ENCODE measurements at places on chromosomes 2 and 18.
A peak's percentile ranks its signal among the peaks of the same experiment; 100 is the strongest.

GRCh38 chr2:145985517-145985916 lies 1465.6 kb upstream of the ZEB2 start:
- no peak for DNase-seq

GRCh38 chr2:111659361-111660333 lies 224.3 kb downstream of the ANAPC1 start:
- peak; percentile 14 for DNase-seq

- peak; percentile 33 for DNase-seq
Observed at GRCh38 chr2:232013701-232014353, 52.3 kb downstream of the DIS3L2 start.

DNA sequence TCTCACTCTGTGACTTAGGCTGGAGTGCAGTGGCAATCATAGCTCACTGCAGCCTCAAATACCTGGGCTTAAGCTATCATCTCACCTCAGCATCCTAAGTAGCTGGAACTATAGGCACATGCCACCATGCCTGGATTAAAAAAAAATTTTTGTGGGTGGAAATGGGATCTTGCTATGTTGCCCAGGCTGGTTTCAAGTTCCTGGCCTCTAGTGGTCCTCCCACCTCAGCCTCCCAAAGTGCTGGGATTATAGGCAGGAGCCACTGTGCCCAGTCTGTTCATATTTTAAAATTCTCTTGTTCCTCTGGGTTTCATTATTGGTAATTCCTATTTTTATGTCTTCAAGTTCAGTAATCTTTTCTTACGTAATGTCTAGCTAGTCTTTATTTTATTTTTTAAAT lies 25.5 kb upstream of the RAB31 start:
- DNase-seq, result no peak

GRCh38 chr2:26644188-26644835 lies 3.1 kb upstream of the CIB4 start:
- DNase-seq, result no peak

- DNase-seq, result no peak
Observed at GRCh38 chr2:30112561-30112960, 34.2 kb upstream of the YPEL5 start.

GRCh38 chr2:164739966-164740365 lies 101.7 kb downstream of the COBLL1 start:
- DNase-seq, result no peak

DNA sequence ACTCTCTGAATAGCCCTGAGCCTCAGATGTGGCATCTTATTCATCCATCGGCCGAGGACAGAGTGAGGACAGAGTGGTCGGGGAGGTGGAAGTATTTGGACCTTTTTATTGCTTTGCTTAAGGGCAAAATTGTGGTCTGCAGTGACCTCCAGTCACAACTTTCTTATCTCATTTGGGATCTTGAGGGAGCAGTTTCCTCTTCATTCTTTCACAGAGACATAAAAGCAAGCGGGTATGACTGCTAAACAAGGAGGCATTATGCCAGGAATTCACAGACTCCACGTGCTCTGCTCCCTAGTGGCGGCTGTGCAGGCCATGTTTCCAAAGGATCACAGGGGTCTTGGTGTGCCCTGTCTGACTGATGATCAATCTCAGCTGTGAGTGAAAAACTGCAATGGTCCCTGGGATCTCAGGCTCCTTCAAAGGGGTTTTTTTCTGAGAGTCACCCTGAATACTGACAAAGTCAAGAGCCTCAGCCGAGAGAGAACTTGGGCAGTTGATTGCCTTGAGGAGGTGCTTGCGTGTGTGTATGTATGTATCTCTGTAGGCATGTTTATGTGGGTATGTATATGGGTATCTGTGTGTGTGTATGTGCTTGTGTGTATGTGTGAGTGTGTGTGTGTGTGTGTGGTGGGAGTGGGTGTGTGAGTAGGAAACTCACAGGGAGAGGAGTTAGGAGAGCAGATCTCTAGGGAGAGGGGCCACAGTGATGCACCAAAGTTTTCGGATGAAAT lies 47.7 kb downstream of the RAPGEF4 start:
- no peak for DNase-seq

DNA sequence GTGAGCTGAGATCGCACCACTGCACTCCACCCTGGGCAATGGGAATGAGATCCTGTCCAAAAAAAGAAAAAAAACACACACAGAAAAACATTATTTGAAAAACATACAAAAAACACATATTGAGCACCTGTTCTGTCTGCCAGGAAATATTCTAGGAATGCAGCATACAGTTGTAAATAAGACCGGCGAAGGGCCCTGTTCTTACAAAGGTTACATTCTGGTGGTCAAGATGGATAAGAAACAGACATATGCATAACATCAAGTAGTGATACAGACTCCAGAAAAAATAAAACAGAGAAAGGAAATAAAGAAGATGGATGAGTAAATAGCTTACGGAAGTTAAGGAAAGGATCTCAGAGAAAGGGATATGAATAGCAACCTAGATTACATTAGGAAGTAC lies 159.8 kb downstream of the GALNT3 start:
- DNase-seq, result no peak

DNA sequence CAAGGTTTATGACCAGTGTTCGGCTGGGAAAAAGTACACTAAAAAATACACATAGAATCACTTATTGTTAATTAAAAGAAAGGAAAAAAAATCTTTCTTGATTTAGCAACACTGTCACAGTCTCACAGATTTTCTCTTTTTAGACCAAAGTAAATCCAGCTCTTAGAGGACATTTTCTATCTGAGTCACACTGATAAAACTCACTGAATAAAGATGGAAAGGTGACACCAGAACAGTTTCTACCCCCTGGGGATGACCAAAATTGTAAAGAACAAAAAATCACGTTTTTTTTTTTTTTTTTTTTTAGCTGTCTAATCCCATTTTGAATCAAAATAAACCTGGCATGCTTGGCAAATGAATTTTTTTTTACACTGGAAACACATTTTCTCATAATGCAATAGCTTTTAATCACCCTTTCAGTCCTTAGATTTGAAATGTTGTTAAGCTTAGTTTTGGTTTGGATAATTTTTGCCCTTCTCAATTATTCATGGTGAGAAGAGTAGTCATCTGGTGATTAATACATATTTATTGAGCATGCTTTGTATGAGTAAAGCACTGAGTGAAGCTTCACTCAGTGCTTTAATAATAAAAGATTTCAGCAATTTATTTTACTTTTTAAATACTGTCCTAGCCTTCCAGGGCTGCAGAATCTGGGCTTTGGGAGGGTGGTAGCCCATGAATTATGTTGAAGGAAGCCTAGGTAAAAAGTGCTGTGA lies 886.3 kb downstream of the SLC4A3 start:
- no peak for DNase-seq

- no peak for DNase-seq
Observed at GRCh38 chr2:144559681-144560080, 39.8 kb upstream of the ZEB2 start.

DNA sequence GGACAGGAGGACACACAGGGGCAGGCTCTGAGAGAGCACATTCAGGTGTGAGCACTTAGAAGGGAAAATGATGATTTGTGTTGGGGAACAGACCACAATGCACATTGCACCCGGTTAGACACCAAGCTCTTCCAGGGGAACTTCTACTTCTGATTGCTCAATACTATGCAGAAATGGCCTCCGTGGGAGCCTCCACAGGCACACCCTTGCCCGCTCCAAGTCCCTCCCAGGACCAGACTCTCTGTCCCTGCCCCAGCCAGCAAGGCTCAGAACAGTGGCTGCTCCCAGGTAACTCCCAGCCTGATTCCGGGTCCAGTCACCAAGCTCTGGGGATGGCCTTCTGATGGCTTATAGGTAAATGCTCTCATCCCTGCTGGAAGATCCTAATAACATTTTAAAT lies 56.2 kb downstream of the BCL2L11 start:
- no peak for DNase-seq

GRCh38 chr2:233593201-233593600 lies 24.2 kb upstream of the UGT1A8 start:
- DNase-seq, result no peak

DNA sequence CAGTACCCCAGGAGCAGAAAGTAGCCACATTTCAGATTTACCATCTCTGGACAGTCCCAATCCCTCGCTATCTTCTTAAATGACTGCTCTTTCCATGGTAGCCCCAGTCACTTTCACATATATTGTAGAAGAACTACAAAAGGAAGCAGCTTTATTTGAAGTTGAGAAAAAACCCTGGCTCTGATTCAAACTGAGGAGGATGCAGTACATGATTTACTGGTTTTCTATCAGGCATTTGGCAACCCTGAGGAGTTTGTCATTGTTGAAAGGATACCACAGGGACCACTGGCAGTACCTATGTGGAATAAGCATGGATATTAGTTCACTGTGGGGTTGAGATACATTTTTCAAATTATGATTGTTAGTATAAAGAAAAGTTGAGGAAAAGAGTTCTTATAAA lies 640.9 kb upstream of the SETBP1 start:
- no peak for DNase-seq

GRCh38 chr2:72131916-72132841 lies 15.5 kb downstream of the CYP26B1 start:
- no peak for DNase-seq

- no peak for DNase-seq
Observed at GRCh38 chr2:215436705-215437565, 1.1 kb upstream of the FN1 start.

- DNase-seq, result no peak
Observed at GRCh38 chr18:48613589-48614404, 75.0 kb downstream of the CTIF start.

- peak; percentile 8 for DNase-seq
Observed at GRCh38 chr18:3453540-3454364, 3.8 kb downstream of the TGIF1 start.

DNA sequence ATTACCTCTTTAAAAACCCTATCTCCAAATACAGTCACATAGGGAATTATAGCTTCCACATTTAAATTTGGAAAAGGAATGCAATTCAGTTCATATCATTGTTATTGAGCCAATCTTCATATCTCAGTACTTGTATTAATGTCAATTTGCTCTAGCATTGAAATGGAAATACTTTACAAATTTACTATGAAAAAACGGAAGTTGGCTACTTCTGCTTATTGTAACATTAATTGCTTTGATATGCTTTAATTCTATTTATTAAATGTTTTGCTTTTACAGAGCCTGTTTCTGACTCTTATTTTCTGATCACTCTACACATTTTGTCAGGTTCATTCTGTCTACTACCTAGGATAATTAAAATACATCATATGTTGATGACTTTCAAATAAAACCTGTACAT lies 412.6 kb downstream of the KCNJ3 start:
- no peak for DNase-seq

- DNase-seq, result no peak
Observed at GRCh38 chr2:46885376-46885775, 30.2 kb downstream of the MCFD2 start.

DNA sequence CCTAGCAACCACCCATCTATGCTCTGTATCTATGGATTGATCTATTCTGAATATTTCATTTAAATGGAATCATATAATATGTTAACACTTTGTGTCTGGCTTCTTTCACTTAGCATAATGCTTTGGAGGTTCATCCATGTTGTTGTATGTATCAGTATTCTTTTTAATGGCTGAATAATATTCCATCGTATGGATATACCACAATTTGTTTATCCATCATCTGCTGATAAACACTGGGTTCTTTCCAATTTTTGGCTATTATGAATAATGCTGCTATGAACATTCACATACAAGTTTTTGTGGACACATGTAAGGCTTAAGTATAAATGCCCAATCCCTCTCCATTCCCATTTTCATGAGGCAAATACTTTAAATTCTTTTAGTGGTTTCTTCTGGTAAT lies 52.9 kb downstream of the MRPL33 start:
- DNase-seq, result no peak

Data from NCI-H2029 (cell line).